ENCODE measurements at places on chromosomes 6 and 20.

- no peak for DNase-seq
These were observed 38.3 kb downstream of the SLC22A23 start for GRCh38 chr6:3418496-3419060.

DNA sequence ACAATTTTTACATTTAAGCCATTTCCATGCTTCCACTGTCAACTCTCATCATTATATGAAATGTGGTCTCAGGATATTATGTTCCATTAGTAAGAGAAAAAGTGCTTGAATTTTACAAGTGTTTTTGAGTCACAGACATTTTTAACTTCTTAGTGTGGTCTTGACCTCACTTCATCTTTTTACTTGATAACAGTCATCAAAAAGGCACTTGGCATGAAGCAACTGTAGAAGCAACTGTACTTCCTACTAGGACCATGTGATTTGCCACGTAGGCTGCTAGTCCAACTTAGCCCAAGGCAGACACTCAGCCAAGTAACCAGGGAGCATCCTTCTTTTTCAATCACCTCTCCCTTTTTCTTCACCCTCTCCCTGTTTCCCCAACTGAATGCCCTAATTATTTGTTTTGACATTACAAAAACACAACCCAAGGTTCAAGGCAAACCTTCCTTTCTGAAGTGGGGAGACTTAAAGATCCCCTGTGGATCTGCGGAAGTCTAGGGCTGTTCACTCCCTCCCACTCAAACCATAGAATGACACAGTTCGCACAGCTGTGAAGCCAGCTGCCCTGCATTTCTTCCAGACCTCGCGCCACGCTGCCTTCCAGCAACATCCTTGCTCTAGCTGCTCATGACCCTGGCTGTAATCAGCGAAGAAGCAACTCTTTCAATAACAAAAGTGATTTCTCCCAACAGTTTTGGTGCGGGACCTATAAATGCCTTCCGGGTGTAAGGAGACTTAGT, 45.0 kb downstream of the PHACTR1 start:
- no peak for DNase-seq

DNA sequence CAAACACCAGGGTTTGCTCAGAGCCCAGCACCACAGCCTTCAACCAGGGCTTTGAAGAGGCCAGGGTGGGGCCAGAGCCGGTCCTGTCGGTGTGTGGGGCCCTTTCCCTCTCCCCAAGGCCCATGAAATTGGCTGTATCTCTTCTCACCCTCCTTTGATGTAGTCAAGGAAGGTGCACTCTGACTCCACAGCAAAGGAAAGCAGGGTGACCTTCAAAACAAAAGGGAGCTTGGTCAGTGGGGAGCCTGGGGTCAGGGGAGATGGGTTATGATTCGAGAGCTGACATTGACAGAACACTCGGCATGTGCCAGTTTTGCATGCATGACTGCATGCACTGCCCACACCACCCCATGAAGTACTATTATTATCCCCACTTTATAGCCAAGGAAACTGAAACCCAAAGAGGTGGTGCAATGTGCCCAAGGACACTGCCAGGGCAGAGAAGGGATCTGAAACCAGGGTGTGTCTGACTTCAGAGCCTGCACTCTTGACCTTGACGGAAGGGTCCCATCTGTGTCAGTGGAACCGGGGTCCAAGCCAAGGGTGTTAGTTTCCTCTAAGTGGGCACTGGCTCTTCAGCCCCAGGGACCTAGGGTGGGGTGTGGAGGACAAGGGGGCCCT, 55.4 kb downstream of the RAB44 start:
- DNase-seq = no peak

GRCh38 chr6:10417681-10418104, 2.8 kb upstream of the TFAP2A start:
- no peak for DNase-seq

DNA sequence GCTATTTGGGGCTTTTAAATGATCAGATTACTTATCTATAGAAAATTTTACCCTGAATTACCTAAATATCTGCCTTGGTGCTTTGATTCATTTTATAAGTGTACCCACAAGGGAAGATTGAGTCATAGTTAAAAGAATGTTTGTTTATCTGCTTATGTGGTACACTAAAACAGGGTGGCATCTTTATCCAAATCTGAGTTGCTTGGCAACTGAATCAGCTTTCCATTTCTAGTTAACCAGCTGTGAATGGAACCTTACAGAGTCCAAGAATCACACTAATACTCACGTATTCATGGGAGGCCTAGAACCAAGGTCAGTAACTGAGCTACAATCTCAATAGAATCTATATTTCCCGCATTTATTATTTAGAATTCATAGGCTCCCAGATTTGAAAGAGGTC, 44.0 kb upstream of the CAP2 start:
- DNase-seq = no peak

DNA sequence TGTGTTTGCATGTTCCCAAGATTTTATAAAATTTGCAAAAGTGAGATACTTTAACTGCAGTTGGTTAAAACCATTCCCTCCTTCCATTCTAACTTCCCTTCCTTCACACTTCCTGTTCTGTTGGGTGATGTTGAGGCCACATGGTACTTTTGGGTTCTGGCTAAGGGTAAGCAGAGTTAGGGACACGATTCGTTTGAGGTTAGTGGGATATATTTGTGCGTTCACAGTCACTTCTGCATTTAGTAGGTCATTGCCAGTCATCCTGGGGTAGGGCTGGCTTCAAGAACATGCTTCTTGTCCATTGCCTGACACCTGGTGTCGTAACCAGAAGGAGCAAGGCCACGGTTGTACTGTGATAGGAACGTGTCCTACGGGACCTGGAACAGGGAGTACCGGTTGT, 340.1 kb downstream of the ZFAND3 start:
- no peak for DNase-seq

All from esophagus squamous epithelium (tissue), 5 donors.